ENCODE measurements at places on chromosomes 2 and 18. TPM values are rescaled to one million over a fixed set of nuclear protein-coding genes. Genes with fewer than 3 reads are reported as not detected.

GRCh38 chr2:126752876-126753275, 96.9 kb downstream of the GYPC start:
- H3K4me1 ChIP-seq, result no peaks in the 10 kb centered on the region
- H3K27me3 ChIP-seq, result no peaks in the 10 kb centered on the region
- no peak for DNase-seq
- H3K27ac ChIP-seq, result no peak overlapping the region
- H3K4me3 ChIP-seq, result no peak overlapping the region

DNA sequence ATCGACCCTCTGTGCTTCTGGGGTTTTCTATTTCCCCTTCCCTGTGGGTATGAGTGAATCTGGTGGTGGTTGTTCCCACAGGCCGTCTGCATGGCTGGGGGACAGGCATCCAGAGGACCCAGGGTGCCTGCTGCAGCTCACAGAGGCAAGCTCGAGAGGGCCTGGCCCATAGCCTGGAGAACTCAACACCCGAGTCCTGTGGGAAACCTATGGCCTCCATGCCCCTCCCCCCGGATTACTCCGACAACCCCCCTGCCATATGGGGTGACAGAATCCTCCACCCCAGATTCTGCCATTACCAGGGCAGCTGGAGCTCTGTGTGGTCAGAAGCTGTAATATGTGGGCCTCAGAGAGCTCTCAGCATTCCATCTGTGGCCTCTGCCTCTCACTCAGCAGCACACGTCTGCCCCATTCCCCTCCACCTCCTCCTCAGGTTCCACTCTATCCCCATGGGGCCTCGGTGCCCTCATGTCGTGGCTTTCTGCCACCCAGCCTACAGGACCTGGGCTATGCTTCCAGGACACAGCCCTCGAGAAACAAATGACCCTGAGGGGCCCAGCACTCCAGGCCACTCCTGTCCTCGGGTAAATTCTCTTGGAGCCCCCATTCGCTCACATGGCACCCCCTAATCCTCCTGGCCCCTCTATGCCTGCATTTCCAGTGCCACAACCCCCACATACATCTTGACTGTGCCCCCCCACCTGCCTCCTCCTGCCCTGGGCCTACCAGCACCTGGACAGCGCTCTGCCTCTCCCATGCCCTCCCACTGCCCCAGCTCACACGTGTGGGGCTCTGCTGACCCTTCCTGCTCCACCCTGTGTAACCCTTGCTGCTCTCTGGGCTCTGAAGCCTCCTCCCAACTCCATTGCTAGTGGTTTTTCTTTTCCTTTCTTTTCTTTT, 3.6 kb downstream of the MZT2A start:
- H3K36me3 ChIP-seq, result peaks cover 15% of the 10 kb centered on the region
- peaks cover 23% of the 10 kb centered on the region for H3K4me1 ChIP-seq
- H3K27ac ChIP-seq, result peak overlapping the region; percentile 24
- H3K4me3 ChIP-seq, result no peak overlapping the region

DNA sequence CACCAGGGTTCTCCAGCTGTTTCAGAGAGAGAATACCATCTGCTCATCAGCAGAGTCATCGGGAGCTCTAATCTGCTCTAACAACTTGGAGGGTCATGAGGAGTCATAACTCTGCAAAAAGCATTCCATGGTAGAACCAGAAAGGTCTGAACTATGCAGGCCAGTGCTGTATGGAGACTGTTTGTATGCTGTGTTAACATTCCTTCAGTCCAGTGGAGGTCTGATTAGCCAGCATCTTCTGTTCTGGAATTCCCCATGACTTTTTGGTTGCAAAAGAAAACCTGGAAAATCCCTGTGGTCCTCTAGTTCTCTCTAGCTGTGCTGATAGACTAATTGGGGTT, 9.4 kb upstream of the ITGB6 start:
- no peak overlapping the region for H3K27ac ChIP-seq
- H3K36me3 ChIP-seq, result no peaks in the 10 kb centered on the region
- H3K4me1 ChIP-seq, result peaks cover 49% of the 10 kb centered on the region
- DNase-seq, result no peak
- H3K27me3 ChIP-seq, result peaks cover 20% of the 10 kb centered on the region
- no peak overlapping the region for H3K4me3 ChIP-seq

- no peaks in the 10 kb centered on the region for H3K36me3 ChIP-seq
- no peaks in the 10 kb centered on the region for H3K27me3 ChIP-seq
- no peak for DNase-seq
Measured at GRCh38 chr2:188412190-188412589, 120.5 kb downstream of the GULP1 start.

GRCh38 chr2:10772868-10773215, 39.7 kb downstream of the PDIA6 start:
- H3K4me3 ChIP-seq, result no peak overlapping the region
- H3K27ac ChIP-seq, result no peak overlapping the region
- no peaks in the 10 kb centered on the region for H3K4me1 ChIP-seq
- no peaks in the 10 kb centered on the region for H3K36me3 ChIP-seq

DNA sequence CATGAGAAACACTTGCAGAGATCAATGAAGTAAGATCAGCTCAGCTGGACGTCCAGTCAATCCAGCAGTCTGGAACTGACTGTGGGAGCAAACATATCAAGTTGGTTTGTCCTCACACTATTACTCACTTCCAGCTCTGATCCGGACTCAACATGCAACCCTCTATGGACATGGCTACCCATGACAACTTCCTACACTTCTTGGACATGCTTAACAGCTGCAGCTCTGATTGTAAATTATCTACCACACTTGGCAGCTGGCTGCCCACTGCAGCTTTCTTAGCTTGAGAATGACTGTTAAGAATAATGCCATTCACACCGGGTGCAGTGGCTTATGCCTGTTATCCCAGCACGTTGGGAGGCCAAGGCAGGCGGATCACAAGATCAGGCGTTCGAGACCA, 429.8 kb downstream of the EPHA4 start:
- H3K4me1 ChIP-seq, result no peaks in the 10 kb centered on the region
- no peaks in the 10 kb centered on the region for H3K36me3 ChIP-seq
- H3K27me3 ChIP-seq, result no peaks in the 10 kb centered on the region

- no peak overlapping the region for H3K4me3 ChIP-seq
- H3K36me3 ChIP-seq, result no peaks in the 10 kb centered on the region
- H3K27me3 ChIP-seq, result no peaks in the 10 kb centered on the region
- DNase-seq, result peak; percentile 39
- H3K4me1 ChIP-seq, result no peaks in the 10 kb centered on the region
Measured at GRCh38 chr2:189751080-189751658, 11.4 kb downstream of the OSGEPL1 start.

CRYGC gene
- not detected for total RNA-seq

CXCR1 gene
- not detected for total RNA-seq

SLC16A14 gene
- 0.37 TPM for total RNA-seq

LNPK gene
- 26.5 TPM for total RNA-seq
